ENCODE measurements at places on chromosomes 2 and 18. TPM values are rescaled to one million over a fixed set of nuclear protein-coding genes. Genes with fewer than 3 reads are reported as not detected.

GRCh38 chr2:235812185-235812665 is 318.4 kb downstream of the AGAP1 start:
- H3K36me3 ChIP-seq, result peaks cover 18% of the 10 kb centered on the region
- H3K4me3 ChIP-seq, result no peak overlapping the region
- peak overlapping the region; percentile 81 for H3K27ac ChIP-seq
- no peaks in the 10 kb centered on the region for H3K27me3 ChIP-seq
- no peak for DNase-seq

DNA sequence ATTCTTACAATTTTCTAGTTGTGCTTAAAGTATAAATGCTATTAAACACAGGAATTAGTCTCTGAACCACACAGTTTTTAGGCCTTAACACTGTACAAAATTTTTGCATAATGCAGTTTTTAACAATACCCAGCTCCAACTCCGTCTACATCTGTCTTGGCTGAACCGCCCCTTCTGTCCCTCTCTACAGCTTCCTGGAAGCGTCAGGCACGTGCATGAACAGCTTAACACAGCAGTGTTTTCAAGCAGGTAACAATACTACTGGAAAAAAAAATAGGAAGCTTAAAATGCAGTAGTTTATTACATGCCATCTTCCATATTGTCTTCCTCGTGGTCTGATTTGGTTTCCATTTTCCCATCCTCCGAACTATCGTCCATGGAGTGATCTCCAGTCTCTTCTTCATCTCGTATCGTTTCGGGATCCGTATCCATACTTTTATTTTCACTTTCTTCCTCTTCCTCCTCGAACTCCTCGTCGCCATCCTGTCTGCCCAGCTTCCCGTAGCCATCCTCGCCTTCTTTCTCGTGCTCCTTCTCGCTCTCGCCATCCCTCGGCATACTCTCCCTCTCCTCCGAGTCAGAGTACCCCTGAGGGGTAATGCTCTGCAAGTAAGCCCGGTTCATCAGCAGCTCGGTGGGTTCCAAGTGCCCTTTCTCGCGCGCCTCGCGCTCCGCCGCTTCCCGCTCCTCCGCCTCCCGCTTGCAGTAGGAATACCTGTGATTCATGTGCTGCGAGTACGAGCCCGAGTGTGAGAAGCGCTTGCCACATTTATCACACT is 130.6 kb downstream of the ZEB2 start:
- H3K27ac ChIP-seq, result no peak overlapping the region
- peaks cover 7% of the 10 kb centered on the region for H3K4me1 ChIP-seq
- no peak for DNase-seq
- H3K36me3 ChIP-seq, result peaks cover 19% of the 10 kb centered on the region
- no peak overlapping the region for H3K4me3 ChIP-seq
- H3K27me3 ChIP-seq, result no peaks in the 10 kb centered on the region

DNA sequence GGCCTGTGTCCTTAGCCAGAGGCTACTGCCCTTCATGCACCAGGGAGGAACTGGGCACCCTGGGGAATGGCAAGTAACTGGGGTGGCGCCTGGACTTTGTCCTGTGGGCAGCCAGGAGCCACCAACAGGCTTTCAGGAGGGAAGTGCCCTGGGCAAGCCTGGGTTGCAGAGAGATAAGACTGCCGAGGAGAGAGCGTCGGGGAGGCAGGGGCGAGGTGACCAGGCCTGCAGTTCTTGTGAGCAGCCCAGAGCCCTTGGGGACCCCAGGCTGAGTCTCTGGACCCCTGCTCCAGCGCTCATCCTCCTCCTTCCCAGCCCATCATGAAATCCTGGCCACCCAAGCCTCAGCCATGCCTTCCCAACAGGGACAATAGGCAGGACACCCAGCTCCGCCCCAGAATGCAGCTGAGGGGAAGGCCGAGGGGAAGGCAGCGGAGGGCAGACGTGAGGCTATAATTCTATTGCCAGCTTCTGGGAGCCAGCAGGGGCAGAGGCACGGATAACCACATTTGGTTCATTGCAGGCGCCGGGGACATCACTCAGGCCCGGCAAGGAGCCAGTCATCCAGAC is 25.1 kb downstream of the ADRA2B start:
- H3K27ac ChIP-seq, result no peak overlapping the region
- H3K4me1 ChIP-seq, result peaks cover 9% of the 10 kb centered on the region
- H3K27me3 ChIP-seq, result no peaks in the 10 kb centered on the region
- no peaks in the 10 kb centered on the region for H3K36me3 ChIP-seq

DNA sequence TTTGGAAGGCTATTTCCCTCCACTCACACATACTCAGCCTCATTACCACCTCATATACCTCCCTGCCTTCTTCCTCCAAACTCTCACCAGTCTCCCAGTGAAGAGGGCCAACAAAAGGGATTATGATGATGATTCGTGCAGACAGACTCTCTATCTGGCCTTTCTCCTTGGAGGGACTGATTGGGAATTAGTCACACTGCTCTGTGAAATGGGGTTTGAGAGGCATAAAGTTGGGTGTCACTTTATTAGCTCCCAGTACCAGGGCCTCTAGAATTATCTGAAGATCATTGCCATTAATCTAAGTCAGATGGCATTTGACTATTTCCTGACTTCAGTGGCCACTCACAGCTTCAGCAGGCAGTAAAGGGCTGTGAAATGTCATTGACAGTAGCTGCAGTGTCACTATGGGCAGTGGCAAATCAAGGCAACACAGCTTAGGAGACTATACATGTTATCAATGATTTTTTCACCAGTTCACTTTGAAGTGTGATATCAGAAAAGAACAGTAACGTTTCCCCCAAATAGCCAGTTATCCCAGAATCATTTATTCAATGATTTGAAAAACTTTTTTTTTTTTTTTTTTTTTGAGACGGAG is 17.4 kb downstream of the CNRIP1 start:
- no peak overlapping the region for H3K27ac ChIP-seq
- H3K4me3 ChIP-seq, result no peak overlapping the region
- DNase-seq, result no peak
- no peaks in the 10 kb centered on the region for H3K27me3 ChIP-seq
- peaks cover 3% of the 10 kb centered on the region for H3K36me3 ChIP-seq
- no peaks in the 10 kb centered on the region for H3K4me1 ChIP-seq

GRCh38 chr2:10497797-10498251 is 49.7 kb upstream of the ODC1 start:
- DNase-seq, result no peak
- no peaks in the 10 kb centered on the region for H3K36me3 ChIP-seq
- H3K4me1 ChIP-seq, result peaks cover 8% of the 10 kb centered on the region
- no peak overlapping the region for H3K4me3 ChIP-seq
- H3K27me3 ChIP-seq, result peaks cover 12% of the 10 kb centered on the region

DNA sequence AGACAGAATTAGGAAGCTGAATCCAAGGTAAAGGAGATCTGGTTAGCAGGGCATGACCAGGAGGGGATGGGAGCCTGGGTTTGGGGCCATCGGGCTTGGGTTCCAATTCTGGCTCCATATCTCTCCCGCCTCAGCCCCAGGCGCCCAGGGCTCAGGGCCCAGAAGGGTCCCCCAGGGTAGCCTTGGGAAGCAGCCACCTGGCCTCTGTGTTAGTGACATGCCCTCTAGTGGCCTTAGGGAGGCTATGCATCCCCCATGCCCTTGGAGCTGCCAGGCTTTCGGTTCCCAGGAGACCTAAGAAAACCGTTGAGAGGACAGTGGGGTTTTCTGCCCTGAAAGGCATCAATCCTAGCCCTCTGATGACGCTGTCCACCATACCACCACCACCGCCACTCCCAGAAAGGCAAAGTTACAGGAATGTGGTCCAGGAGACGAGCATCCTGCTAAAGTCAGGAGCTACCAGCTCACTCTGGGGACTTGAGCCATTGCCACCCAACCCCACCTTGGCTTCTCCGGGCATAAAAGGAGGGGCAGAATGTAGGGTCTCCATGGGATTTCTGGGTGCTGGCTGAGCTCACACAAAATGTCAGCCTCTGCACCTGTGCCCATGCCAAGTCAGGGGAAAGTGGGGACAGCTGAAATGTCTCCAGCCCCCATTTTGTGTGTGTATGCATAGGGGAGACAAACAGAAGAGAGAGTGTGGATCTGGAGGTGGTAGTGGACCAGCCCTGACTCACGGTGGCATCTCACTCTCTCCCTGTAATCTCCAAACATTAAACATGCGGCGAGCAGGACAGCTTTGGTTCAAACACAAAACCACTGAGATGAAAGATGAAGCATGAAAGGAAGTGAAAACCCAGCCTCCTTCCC is 56.5 kb downstream of the EMX1 start:
- DNase-seq, result peak; percentile 36
- H3K36me3 ChIP-seq, result no peaks in the 10 kb centered on the region
- H3K27ac ChIP-seq, result no peak overlapping the region
- H3K4me1 ChIP-seq, result no peaks in the 10 kb centered on the region

DNA sequence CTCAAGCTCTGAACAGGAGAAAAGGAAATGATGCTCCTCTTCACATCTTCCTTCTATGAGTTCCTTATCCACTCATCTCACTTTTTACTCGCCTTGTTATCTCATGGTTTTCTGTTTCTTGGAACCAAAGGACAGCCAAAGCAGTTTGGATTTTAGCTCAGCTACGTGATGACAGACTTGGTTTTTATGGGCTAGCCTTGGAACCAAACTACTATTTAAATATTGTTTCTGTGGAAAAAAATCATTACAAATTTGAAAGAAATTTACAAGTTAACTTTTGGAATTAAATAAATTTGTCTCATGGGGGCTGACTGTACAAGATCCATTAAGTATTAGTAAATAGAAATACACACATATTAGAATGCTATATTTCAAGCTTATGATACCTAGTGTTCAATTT is 727.8 kb upstream of the FANCL start:
- H3K27me3 ChIP-seq, result no peaks in the 10 kb centered on the region
- H3K4me1 ChIP-seq, result peaks cover 2% of the 10 kb centered on the region
- no peaks in the 10 kb centered on the region for H3K36me3 ChIP-seq
- H3K27ac ChIP-seq, result no peak overlapping the region
- no peak for DNase-seq
- H3K4me3 ChIP-seq, result no peak overlapping the region

DNA sequence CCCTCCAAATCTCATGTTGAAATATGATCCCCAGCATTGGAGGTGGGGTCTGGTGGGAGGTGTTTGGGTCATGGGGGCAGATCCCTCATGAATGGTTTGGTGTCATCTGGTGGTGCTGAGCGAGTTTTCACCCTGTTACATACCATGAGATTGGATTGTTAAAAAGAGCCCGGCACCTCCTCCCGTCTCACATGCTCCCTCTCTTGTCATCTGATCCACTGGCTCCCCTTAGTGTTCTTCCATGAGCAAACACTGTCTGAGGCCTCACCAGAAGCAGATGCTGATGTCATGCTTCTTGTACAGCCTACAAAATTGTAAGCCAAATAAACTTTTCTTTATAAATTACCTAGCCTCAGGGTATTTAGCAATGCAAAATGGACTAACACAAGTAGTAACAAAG is 405.0 kb upstream of the SLC39A10 start:
- DNase-seq, result no peak
- H3K36me3 ChIP-seq, result peaks cover 2% of the 10 kb centered on the region
- no peaks in the 10 kb centered on the region for H3K27me3 ChIP-seq

- H3K27me3 ChIP-seq, result no peaks in the 10 kb centered on the region
- H3K27ac ChIP-seq, result no peak overlapping the region
- no peak overlapping the region for H3K4me3 ChIP-seq
- peaks cover 16% of the 10 kb centered on the region for H3K36me3 ChIP-seq
- peaks cover 12% of the 10 kb centered on the region for H3K4me1 ChIP-seq
These were observed 42.4 kb downstream of the MEIS1 start for GRCh38 chr2:66477135-66477842.

- no peak overlapping the region for H3K4me3 ChIP-seq
- H3K4me1 ChIP-seq, result no peaks in the 10 kb centered on the region
- H3K36me3 ChIP-seq, result no peaks in the 10 kb centered on the region
- DNase-seq, result no peak
These were observed 19.8 kb downstream of the CCDC68 start for GRCh38 chr18:54939361-54939917.

- H3K4me3 ChIP-seq, result no peak overlapping the region
- H3K27me3 ChIP-seq, result no peaks in the 10 kb centered on the region
- H3K36me3 ChIP-seq, result no peaks in the 10 kb centered on the region
- no peaks in the 10 kb centered on the region for H3K4me1 ChIP-seq
- H3K27ac ChIP-seq, result no peak overlapping the region
These were observed 102.8 kb upstream of the CTDP1 start for GRCh38 chr18:79576686-79577351.

DNA sequence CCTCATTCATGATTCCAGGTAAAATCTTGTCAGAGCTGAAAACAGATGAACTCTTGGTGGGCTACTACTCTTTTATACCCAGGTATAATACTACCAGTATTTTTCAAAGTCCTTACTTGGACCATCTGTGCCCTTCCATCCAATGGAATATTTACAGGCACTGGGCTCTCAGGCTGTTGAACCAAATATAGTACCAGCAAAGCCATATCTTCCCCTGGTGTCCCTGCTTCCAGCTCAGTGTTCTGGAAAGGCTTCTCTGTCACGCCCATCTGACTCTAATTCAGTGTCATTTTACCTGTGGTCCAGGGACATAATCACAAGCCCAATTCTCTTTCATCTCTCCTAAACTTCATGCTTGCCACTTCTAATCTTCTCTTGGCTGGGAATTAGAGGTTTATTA is 119.2 kb upstream of the STK17B start:
- no peak overlapping the region for H3K4me3 ChIP-seq
- H3K36me3 ChIP-seq, result no peaks in the 10 kb centered on the region
- H3K27me3 ChIP-seq, result no peaks in the 10 kb centered on the region
- no peak overlapping the region for H3K27ac ChIP-seq

- H3K4me1 ChIP-seq, result peaks cover 14% of the 10 kb centered on the region
- no peak for DNase-seq
- no peak overlapping the region for H3K27ac ChIP-seq
- peaks cover 14% of the 10 kb centered on the region for H3K36me3 ChIP-seq
These were observed 22.6 kb downstream of the ST6GAL2 start for GRCh38 chr2:106863387-106863786.

DNA sequence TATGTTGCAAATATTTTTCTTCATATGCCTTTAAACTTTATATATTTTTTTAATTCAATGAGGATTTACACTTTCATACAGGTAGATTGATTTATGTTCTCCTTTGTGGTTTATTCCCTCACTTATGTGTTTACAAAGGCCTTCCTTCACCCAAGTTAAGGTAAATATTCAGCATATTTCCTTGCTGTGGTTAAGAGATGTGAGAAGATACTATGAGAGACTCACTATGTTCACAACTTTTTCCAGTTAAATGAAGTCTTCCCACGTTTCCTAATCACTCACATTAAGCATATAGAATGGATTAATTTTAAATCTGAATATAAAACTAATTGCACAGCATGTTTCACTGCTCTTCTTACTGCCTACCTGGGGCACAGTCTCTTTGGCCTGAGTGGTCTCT is 597 bp downstream of the PECR start:
- peaks cover 47% of the 10 kb centered on the region for H3K4me1 ChIP-seq
- H3K36me3 ChIP-seq, result no peaks in the 10 kb centered on the region
- no peaks in the 10 kb centered on the region for H3K27me3 ChIP-seq
- no peak for DNase-seq
- peak overlapping the region; percentile 86 for H3K4me3 ChIP-seq
- H3K27ac ChIP-seq, result peak overlapping the region; percentile 83

GRCh38 chr2:161555826-161556225 is 68.4 kb upstream of the SLC4A10 start:
- H3K4me1 ChIP-seq, result peaks cover 6% of the 10 kb centered on the region
- DNase-seq, result no peak
- no peaks in the 10 kb centered on the region for H3K27me3 ChIP-seq
- peaks cover 3% of the 10 kb centered on the region for H3K36me3 ChIP-seq

- H3K36me3 ChIP-seq, result peaks cover 3% of the 10 kb centered on the region
- H3K27ac ChIP-seq, result no peak overlapping the region
- no peak for DNase-seq
These were observed 1152.8 kb upstream of the CELF4 start for GRCh38 chr18:38718365-38718901.

Gene HOXD4
- total RNA-seq, result 1.3 TPM

Gene RBKS
- total RNA-seq, result 0.86 TPM

Gene STARD6
- not detected for total RNA-seq

Gene ANO7
- 3.2 TPM for total RNA-seq

Gene SOWAHC
- 10.4 TPM for total RNA-seq

Gene CFAP221
- total RNA-seq, result 3.0 TPM
